Urinary bladder (tissue), 4 donors: ENCODE measurements at places on chromosomes 3 and 15. TPM values are rescaled to one million over a fixed set of nuclear protein-coding genes. Genes with fewer than 3 reads are reported as not detected.

The SYNPR gene
- total RNA-seq, result 0.95 TPM

The SLITRK3 gene
- 2.3 TPM for total RNA-seq

The SLC9C1 gene
- total RNA-seq, result 1.9 TPM

The TMEM212 gene
- not detected for total RNA-seq

The IGSF11 gene
- total RNA-seq, result 3.5 TPM
